ENCODE measurements at places on chromosomes 13 and 19.
A peak's percentile ranks its signal among the peaks of the same experiment; 100 is the strongest.

- H3K4me1 ChIP-seq: peaks cover 14% of the 10 kb centered on the region
- no peaks in the 10 kb centered on the region for H3K27me3 ChIP-seq
- H3K4me3 ChIP-seq: peak overlapping the region; percentile 15
- no peak overlapping the region for H3K27ac ChIP-seq
- no peaks in the 10 kb centered on the region for H3K36me3 ChIP-seq
Observed at GRCh38 chr19:3606174-3606689, 443 bp downstream of the TBXA2R start.

- H3K4me3 ChIP-seq: no peak overlapping the region
- H3K27ac ChIP-seq: no peak overlapping the region
- H3K36me3 ChIP-seq: peaks cover 7% of the 10 kb centered on the region
- peak; percentile 83 for DNase-seq
- peaks cover 36% of the 10 kb centered on the region for H3K4me1 ChIP-seq
Observed at GRCh38 chr19:14563989-14564651, 7.7 kb downstream of the NDUFB7 start.

GRCh38 chr13:30078059-30078458, 227.6 kb upstream of the UBL3 start:
- no peaks in the 10 kb centered on the region for H3K36me3 ChIP-seq
- DNase-seq: peak; percentile 24
- no peak overlapping the region for H3K27ac ChIP-seq
- no peaks in the 10 kb centered on the region for H3K27me3 ChIP-seq
- H3K4me1 ChIP-seq: no peaks in the 10 kb centered on the region

DNA sequence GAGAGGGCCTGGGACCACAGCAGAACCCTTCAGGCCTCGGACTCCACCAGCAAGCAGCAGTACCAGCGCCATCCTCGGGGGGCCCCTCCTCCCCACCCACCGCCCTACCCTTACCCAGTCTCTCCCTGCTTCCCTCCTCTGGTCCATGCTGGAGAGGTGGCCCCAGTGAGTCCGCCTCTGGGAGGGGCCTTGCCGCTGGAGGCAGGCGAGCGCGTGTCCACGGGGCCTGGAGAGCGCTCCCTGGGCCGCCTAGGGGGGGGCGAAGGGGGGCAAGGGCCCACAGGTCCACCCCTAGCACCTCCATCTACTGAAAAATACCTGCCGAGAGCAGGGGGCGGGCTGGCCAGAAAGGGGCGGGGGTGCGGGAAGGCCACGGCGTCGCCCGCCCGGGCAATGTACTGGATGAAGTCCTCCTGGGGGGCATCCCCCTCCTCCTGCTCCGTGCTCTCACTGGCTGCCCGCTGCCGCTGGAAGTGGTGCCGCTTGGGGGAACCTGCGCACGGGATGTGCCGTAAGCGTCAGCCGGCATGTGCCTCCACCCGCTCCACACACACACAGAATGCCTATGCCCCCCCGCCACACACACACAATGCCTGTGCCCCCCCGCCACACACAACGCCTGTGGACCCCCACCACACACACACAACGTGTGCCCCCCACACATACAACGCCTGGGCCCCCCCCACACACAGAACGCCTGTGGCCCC, 6.9 kb downstream of the CBARP start:
- DNase-seq: no peak
- H3K4me3 ChIP-seq: no peak overlapping the region
- peaks cover 5% of the 10 kb centered on the region for H3K36me3 ChIP-seq
- H3K27me3 ChIP-seq: no peaks in the 10 kb centered on the region

DNA sequence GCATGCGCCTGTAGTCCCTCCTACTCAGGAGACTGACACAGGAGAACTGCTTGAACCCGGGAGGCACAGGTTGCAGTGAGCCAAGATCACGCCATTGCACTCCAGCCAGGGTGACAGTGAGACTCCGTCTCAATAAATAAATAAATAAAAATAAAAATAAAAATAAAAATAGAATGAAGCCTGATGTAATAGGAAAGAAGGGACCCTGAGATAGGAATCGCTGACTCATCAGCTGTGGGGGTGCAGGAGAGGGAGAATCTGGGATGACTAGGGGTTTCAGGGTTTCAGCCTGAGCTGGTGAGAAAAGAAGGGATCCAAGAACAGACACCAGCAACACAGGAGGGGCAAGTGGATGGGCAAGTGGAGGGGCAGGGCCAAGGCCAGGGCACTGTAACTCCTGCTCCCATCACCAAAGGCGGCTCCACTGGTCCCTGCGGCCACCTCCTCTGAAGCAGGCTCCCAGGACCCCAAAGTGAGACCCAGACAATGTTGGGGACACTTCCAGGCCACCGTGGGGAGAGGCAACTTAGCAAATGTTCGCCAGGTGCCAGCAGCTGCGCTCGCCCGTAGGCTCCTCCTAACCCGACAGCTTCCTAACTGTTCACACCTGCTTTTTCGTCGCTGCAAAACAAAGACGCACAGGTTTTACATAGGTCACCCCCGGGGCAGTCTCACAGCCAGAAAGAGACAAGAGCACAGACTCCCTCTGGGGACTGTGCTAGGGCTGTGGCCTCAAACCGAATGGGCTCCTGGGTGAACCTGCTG, 1.2 kb downstream of the HAUS8 start:
- peaks cover 2% of the 10 kb centered on the region for H3K36me3 ChIP-seq
- peak overlapping the region; percentile 71 for H3K4me3 ChIP-seq
- H3K27me3 ChIP-seq: no peaks in the 10 kb centered on the region
- no peak for DNase-seq

DNA sequence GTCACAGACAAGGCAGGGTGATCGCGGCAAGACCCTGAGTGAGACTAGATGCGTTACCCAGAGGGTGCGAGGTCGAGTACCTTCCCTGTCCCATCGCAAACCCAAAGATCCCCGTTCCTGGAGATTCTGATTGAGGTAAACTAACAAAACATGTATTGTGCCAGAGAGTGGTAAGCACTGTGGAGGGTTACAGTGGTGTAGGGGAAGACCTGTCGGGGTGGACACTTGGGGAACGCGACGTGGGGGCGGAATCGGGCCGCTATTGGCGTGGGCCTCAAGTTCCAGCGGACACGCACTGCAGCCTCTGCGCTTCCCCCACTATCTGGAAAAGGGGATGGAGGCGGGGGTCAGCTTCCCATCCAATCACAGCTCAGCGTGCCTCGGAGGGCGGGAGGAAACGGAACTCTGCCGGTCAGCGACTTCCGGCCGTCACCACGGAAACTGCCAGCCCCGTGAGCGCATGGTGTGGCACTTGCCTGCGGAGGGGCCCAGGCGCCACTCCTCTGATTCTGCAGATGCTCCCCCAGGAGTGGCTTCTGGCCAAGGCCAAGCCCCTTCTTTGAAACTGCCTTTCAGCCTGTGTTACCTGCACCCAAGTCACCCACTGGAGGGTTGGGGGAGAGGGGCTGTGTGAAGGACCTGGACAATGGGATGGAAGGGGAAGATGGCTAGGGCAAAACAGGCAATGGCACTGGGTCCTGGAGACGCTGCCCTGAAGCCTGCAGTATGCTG, 1.0 kb upstream of the UBE2M start:
- peaks cover 10% of the 10 kb centered on the region for H3K36me3 ChIP-seq
- peak overlapping the region; percentile 76 for H3K4me3 ChIP-seq
- DNase-seq: peak; percentile 90
- peaks cover 16% of the 10 kb centered on the region for H3K27me3 ChIP-seq

DNA sequence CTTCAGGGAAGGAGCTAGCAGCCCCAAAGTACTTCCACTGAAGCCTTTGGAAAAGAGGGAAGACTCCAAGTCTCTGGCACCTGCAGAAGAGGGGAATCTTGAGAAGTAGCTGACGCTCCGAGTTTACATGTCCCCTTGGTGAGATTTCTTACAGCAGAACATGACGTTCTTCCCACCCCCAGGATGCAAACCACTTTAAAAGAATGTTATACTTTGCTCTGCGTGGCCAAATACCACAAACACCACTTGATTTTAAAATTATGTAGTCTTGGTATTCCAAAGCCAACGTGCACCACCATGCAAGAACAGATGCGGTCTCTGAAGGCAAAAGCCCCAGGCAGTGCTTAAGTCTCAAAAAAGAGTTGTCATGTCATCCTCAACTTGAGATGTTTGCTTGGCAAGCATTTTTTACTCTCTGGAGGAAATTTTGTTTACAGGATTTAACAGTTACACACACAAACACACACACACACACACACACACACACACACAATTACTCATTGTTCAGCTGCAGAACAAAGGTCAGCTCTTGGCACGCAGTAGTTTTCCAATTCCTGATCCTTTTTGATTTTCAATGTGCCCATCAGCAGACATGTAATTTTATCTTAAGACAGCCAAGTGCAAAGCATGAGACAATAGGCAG, 106.1 kb downstream of the RGCC start:
- H3K4me1 ChIP-seq: no peaks in the 10 kb centered on the region
- no peak overlapping the region for H3K27ac ChIP-seq
- DNase-seq: no peak
- H3K4me3 ChIP-seq: no peak overlapping the region

GRCh38 chr13:34623331-34623730, 318.7 kb upstream of the NBEA start:
- DNase-seq: no peak
- no peaks in the 10 kb centered on the region for H3K36me3 ChIP-seq
- no peaks in the 10 kb centered on the region for H3K27me3 ChIP-seq
- H3K4me1 ChIP-seq: no peaks in the 10 kb centered on the region
- no peak overlapping the region for H3K4me3 ChIP-seq

DNA sequence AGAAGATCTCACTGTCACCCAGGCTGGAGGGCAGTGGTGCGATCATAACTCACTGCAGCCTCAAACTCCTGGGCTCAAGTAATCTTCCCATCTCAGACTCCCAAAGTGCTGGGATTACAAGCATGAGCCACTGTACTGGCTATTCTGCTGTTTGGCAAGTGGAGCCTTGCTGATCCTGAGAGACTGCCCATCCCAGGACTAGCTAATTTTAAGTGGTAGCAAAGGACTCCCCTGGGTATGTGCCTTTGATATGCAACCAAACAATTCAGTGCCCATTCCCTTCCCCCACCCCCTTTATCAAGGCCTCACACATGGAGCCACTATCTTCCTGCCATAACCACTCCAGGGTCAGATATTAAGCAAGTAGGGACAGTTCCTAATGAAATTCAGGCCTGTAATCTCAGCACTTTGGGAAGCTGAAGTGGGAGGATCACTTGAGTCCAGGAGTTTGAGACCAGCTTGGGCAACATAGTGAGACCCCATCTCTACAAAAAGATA, 17.0 kb upstream of the ZNF460 start:
- no peak overlapping the region for H3K4me3 ChIP-seq
- no peak for DNase-seq
- no peaks in the 10 kb centered on the region for H3K4me1 ChIP-seq
- H3K36me3 ChIP-seq: no peaks in the 10 kb centered on the region
- H3K27ac ChIP-seq: no peak overlapping the region

- no peaks in the 10 kb centered on the region for H3K27me3 ChIP-seq
- no peak overlapping the region for H3K4me3 ChIP-seq
- H3K4me1 ChIP-seq: no peaks in the 10 kb centered on the region
- no peaks in the 10 kb centered on the region for H3K36me3 ChIP-seq
- no peak overlapping the region for H3K27ac ChIP-seq
Observed at GRCh38 chr13:62126400-62126799, 710.8 kb upstream of the PCDH20 start.

GRCh38 chr19:56692206-56692895, 20.8 kb upstream of the ZNF835 start:
- H3K4me1 ChIP-seq: no peaks in the 10 kb centered on the region
- H3K4me3 ChIP-seq: no peak overlapping the region
- no peak overlapping the region for H3K27ac ChIP-seq
- H3K27me3 ChIP-seq: no peaks in the 10 kb centered on the region

- no peak for DNase-seq
- no peak overlapping the region for H3K27ac ChIP-seq
- no peak overlapping the region for H3K4me3 ChIP-seq
- no peaks in the 10 kb centered on the region for H3K27me3 ChIP-seq
Observed at GRCh38 chr13:30431269-30431940, 9.1 kb downstream of the UBE2L5 start.

DNA sequence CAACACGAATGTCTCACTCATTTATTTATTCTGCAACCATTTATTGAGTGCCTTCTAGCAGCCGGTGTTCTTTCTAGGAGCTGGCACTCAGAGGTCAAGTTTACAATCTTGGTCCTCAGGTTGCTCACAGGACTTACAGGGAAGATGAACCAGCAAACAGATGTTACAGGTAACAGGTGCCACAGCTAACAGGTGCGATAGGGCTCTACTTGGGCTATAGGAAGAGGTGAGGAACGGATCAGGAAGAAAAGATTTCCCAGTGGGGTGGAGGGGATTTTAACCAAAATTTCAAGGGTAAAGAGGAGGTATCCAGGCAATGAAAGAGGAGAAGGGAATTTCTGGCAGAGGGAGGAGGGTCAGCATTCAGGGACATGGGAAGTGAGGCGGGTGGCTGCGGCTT, 87.3 kb upstream of the FARP1 start:
- no peak overlapping the region for H3K27ac ChIP-seq
- H3K36me3 ChIP-seq: no peaks in the 10 kb centered on the region
- no peaks in the 10 kb centered on the region for H3K4me1 ChIP-seq
- H3K27me3 ChIP-seq: 0 out of 2 replicates have a peak, but pooled peaks cover 3% of the 10 kb centered on the region
- H3K4me3 ChIP-seq: no peak overlapping the region

DNA sequence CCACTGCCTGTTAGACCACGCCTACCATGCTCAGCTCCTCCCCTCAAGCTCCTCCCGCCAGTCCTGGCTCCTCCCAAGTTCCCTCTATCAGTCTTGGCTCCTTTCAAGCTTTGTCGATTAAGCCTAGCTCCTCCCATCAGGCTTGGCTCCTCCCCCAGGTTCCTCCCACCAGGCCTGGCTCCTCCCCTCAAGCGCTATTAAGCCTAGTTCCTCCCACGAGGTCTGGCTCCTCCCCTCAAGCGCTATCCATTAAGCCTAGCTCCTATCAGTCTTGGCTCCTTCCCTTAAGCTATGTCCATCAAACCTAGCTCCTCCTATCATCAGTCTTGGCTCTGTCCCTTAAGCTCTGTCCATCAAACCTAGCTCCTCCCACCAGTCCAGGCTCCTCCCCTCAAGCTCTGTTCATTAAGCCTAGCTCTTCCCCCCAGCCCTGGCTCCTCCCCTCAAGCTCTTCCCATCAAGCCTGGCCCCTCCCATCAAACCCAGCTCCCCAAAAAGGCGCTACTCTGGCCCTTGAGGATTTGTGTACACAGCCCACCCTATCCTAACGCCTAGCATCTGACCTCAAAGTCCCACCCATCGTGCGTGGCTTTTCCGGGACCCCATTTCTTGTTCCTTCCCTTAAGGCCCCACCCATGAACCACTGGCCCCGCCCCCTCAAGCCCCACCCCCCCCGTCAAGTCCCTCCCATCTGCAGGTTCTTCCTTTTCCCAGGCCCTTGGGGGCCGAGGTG, 10.0 kb downstream of the CAMSAP3 start:
- H3K4me1 ChIP-seq: no peaks in the 10 kb centered on the region
- no peak overlapping the region for H3K4me3 ChIP-seq
- peaks cover 13% of the 10 kb centered on the region for H3K36me3 ChIP-seq

GRCh38 chr13:95221971-95222732, 79.1 kb downstream of the ABCC4 start:
- H3K4me1 ChIP-seq: no peaks in the 10 kb centered on the region
- no peak overlapping the region for H3K27ac ChIP-seq
- H3K36me3 ChIP-seq: no peaks in the 10 kb centered on the region
- no peak for DNase-seq
- H3K4me3 ChIP-seq: no peak overlapping the region
- H3K27me3 ChIP-seq: no peaks in the 10 kb centered on the region

- H3K27ac ChIP-seq: no peak overlapping the region
- H3K27me3 ChIP-seq: no peaks in the 10 kb centered on the region
- no peaks in the 10 kb centered on the region for H3K36me3 ChIP-seq
Observed at GRCh38 chr13:105957769-105958438, 577.6 kb downstream of the EFNB2 start.
